Esophagus squamous epithelium (tissue), 5 donors: ENCODE measurements at places on chromosomes 2 and 18.

DNA sequence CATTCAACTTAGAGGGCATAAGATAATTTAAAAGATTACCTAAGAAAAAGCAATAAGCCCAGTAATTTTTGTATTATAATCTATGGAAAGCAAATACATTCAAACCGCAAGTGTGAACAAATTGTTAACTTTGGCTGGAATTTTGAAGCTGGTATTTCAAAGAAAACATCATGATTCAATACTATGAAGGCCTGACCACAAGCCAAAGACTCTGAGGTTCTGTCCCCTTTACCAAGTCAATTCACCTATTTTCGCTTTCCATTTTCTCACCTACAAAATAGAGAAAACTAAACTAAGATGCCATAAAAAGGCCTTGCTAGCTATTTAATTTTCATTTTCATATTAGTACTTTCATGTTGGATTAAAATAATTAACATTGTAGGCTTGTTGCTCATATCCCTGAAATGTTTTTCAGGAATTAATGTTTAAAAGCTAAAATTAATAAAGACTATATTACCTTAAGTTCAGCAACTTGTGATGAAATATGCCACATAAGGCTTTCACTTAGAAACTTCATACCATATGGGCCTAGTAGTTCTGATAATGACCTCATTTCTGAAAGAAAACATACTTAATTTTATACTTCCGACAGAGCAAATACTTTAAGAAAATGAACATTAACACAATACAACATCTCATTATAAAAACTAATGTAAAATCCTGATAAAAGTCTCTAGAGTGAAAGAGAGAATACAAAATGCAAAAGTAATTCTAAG, 85.7 kb upstream of the FRZB start:
- DNase-seq: no peak

DNA sequence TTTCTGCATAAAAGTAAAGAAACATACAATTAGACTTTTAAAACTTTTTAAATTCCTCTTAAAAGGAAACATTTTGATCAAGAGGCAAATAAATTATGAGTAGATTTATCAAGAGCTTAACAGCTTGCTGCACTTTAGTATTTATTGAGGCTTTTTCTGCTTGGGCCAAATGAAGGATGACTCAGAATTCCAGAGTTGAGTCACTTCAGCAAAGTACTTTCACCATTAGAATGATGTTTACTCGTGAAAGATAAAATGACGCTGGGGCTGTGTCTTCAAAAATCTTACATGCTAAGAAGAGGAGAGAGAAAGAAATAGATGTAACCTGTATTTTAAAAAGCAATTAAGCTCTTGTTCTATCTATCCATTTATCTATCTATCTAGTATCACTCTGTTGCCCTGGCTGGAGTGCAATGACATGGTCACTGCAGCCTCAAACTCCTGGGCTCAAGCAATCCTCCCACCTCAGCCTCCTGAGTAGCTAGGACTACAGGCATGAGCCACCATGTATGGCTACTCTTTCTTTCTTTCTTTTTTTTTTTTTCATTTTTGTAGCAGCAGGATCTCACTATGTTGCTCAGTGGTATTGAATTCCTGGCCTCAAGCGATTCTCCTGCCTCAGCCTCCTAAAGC, 75.3 kb upstream of the RIOK3 start:
- no peak for DNase-seq

DNA sequence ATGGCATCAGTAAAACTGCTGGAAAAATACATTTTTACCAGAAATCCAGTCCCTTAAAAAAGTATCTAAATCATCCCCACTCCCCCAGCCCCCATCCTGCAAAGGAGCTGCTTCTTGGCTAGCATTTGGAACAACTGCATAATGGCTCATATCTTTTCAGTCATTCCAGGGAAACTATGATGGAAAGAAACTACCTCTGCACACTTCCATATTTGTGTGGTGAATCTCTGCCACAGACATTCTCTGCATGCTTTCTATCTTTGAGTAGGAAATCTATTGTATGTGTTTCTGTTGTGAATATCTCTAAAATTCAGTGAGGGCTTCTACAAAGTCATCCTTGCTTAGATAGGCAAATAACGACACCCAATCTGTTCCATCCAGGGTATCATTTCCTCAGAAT, 632.3 kb downstream of the LRP1B start:
- DNase-seq: no peak

DNA sequence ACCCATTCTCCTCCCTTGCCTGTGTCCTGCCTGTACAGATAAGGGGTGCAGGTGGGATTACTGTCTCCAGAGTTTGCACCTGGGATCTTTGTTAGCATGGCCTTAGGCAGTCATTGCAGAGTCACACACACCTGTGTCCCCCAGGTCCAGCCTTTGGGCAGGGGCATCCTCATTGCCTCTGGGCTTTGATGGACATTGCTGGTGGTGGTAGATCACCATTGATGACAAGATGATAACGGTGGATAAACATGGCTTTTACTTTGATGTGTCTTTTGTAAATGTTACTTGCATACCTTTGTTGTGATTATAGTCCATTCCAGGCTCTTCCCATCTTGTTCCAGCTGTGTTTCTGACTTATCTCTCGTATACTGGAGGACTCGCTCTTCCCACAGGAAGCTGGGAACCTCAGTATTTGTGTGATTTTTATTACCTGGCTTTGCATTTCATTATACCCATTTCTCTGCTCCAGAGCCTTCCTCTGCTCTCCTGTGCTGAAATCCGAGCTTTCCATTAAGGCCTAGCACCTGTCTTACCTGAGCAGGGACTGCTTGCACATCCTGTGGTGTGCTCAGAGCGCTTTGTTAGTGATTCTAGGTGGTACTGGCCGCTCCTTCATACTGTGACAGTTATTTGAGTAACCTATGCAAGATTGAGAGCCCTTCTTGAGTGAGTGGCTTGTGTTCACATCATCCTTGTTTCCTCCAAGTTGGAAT, 79.2 kb downstream of the PTPRM start:
- no peak for DNase-seq

GRCh38 chr2:183207110-183207509, 82.9 kb downstream of the NUP35 start:
- no peak for DNase-seq

GRCh38 chr2:35114765-35115164, 1240.8 kb upstream of the CRIM1 start:
- DNase-seq: no peak

GRCh38 chr18:45837283-45838070, 12.0 kb downstream of the SIGLEC15 start:
- DNase-seq: no peak

GRCh38 chr2:26355038-26355995, 8.7 kb upstream of the ADGRF3 start:
- no peak for DNase-seq

DNA sequence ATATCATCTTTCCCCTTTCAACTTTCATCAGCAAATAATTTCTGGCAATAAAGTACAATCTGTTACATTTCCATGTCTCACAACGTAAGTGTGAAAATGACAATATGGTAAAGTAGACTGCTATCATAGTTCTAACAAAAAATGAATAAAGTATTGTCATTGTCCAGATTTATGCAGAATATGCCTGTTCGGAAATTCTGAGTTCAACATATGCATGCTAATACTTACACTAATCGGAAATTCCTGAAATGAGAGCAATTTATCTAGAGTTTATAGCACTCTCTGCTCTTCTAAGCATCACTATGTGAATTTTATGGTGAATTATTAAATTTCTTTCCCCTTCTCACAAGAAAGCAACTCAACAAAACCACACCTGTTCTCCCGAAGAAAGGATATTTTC, 8.1 kb downstream of the CWC22 start:
- DNase-seq: no peak

GRCh38 chr2:177882501-177882900, 190.1 kb downstream of the PDE11A start:
- DNase-seq: no peak

- no peak for DNase-seq
Observed at GRCh38 chr2:62050456-62051045, 145.1 kb downstream of the COMMD1 start.

- no peak for DNase-seq
Observed at GRCh38 chr2:220499225-220499624, 871.8 kb downstream of the SLC4A3 start.

GRCh38 chr18:6118080-6118479, 222.8 kb upstream of the TMEM200C start:
- no peak for DNase-seq

- no peak for DNase-seq
Observed at GRCh38 chr2:5290900-5291546, 401.2 kb upstream of the SOX11 start.

GRCh38 chr2:29253-29652, 17.1 kb downstream of the FAM110C start:
- DNase-seq: no peak

DNA sequence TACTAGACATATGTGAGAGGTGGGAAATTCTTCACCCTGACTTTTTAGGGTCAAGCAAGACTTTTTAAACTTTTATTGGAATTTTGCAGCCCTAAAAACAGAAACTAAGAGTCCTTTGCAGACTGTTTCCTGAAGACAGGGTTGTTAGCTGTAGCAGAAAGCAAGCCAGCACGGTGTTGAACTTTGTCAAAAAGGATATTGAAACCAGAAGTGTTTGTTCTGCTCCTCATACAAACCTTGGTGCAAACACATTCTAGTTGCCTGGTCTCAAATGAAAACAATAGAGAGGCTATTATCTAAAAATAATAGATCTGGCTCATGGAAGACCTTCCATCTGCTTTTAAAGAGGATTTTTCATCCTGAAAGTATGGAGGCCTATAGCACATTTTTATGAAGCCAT, 65.8 kb upstream of the IGFBP5 start:
- no peak for DNase-seq

DNA sequence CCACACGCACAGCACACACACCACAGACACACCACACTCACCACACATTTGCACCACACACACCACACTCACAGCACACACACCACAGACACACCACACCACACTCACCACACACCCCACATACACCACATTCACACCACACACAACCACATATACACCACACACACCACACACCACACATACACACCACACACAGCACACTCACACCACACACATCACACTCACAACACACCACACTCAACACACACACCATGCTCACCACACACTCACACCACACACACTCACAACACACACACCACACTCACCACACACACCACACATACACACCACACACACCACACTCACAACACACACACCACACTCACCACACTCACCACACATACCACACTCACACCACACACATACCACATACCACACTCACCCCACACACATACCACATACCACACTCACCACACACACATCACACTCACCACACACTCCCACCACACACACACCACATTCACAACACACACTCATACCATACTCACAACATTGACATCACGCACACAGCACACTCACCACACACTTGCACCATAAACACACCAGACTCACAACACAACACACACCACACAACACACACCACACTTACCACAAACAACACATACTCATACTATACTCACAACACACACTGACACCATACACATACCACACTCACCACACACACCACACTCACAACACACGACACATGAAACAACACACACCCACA, 60.0 kb downstream of the SDC1 start:
- no peak for DNase-seq

DNA sequence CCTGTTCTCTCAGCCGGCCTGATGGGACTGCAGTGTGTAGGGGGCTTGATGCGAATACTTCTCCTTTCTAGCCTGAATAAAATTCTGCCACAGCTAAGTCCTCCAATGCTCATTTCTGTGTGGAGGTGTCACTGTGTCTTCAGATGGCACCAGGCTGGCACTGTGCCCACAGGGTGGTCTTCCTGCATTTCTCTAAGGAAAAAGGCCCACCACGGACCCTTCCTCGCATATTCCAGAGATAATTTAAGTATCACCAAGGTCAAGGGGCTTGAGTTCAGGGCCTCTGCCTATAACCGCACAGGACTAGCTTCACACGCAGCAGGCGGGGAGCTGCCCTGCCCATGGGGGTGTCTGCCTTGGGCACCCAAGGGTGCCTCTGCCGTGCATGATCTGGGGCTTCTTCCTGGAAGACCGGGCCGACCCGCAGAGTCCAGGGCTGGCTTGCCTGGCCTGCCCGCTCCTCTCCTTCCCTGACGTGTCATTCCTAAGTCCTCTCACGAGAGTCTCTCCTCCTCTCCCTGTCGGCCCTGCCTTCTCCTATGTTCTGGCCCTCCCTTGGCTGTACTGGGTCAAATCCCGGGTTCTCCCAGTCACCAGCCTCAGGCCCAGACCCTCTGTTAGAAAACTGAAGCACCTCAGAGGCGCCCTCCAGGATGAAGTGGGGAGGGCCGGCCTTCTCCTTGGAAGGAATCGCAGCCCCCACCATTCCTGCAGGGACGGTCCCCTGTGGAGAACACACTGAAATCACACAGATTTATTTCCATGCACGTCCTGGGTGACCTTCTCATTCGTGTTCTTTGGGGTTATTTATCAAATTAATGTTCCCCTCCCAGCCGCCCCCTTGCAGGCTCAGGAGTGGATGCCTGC, 48.9 kb upstream of the PXDN start:
- DNase-seq: no peak

DNA sequence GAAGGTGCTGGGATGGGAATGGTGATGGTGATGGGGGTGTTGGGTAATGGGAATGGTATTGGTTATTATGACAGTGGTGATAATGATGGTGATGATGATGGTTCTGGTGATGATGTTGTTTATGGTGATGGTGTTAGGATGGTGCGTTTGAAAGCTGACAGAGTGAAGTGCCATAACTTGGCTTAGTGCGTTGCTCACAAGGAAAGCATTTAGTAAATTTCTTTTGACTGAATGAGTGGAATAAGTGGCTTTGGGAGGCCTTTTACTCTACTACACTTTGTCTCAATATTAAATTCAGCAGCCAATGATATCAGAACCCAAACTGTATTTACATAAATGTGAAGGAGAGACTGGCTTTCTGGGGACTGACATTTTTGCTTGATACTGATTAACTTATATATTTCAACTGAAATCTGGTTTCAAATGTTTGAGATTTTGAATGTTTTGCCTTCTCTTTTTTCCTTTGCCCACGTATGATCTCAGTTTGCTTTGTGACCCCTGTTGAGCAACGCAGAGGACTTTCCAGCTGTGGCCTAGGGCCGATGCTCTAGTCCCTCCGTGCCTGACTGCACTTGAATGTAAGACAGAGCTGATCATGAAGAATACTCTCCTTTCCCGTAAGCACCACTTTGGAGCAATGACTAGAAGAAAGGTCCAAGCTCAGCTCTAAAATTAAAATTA, 128.5 kb upstream of the SH3BP4 start:
- no peak for DNase-seq

DNA sequence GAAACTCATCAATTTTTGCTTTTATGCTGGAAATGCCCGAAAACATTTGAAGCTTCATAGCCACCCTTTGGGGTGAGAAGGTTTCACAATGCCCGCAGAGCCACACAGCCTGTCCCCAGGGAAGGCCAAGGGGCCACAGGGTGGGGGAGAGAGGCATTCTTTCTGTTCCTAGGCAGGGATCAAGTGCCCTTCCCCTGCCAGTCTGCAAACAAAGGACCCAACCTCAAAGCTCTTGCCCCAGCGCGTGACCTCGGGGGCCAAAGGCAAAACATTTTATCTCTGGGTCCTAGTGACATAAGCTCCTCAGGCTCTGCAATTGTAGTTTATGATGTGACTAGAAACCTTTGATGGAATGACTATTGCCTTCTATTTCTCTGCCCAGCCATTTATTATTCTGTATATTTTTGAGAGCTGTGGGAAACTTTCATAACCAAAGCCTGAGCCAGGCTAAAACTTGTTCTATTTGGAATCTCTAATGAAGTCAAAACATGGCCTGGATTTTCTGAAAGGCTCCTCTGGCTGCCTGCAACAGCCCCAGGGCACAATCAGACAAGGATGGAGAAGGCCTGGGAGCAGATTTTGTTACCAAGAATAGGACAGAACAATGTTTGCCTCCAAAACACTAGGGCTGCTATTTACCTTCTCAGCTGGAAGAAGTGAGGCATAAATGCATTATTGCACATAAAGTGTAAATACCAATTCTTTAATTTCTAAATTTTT, 137.2 kb upstream of the KCTD1 start:
- no peak for DNase-seq

- no peak for DNase-seq
Observed at GRCh38 chr2:137838255-137839092, 125.8 kb upstream of the HNMT start.
